ENCODE measurements at places on chromosomes 1 and 21. TPM values are rescaled to one million over a fixed set of nuclear protein-coding genes. Genes with fewer than 3 reads are reported as not detected.

DNA sequence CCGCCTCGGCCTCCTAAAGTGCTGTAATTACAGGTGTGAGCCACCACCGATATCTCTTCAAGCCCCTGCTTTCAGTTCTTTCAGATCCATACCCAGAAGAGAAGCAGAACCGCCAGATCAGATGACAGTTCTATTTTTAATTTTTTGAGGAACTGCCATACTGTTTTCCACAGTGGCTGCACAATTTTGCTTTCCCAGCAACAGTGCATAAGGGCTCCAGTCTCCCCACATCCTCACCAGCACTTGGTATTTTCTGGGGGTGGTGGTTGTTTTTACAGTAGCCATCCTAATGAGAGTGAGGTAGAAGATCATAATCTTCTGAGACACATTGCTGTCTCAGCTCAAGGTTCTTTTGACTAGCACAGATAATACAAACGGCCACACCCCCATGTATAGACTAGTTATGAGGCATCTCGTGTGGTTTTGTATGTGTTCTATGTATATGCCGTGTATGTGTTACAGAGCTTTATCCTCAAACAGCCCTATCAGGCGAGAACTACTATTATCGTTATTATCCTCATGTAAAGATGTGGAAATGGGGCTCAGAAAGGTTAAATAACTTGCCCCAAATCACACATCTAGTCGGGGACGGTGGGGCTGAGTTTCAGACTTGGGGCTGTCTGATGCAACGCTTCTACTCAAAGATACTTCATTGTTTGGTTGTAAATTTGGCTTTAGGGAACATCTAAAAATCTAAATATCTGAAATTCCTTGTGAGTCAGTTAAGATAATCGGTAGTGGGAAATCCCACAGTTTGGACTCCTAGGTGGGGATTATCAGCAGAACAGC lies 12.0 kb downstream of the FHAD1 start:
- no peak for DNase-seq

GRCh38 chr1:70874063-70874462 lies 173.6 kb downstream of the PTGER3 start:
- no peak for DNase-seq

DNA sequence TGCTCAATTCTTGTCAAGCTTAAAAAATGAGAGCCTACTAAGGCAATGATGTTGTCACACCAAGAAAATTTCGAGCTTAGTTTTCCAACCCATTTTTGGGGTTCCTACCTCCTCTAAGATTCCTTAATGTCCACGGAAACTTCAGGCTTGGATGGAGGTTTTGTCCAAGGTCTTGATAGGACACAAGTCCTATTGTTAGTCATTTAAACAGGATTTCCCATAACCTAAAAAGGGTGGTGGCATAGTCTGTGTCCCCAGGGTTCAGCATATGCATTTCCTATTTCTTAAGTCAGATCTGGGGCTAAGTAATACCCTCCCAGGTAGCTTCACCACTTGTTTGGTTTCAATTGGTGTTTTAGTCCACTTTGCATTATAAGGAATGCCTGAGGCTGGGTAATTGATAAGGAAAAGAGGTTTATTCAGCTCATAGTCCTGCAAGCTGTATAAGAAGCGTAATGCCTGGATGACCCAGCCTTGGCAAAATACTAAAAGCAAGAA lies 10.9 kb upstream of the PADI2 start:
- no peak for DNase-seq

GRCh38 chr1:114008993-114009392 lies 29.7 kb downstream of the OLFML3 start:
- no peak for DNase-seq

HSD3B1 gene
- total RNA-seq, result not detected

LRRC8B gene
- total RNA-seq, result 3.0 TPM

MLLT11 gene
- total RNA-seq, result 5.0 TPM

MRPL20 gene
- total RNA-seq, result 178 TPM

All from sigmoid colon (tissue), 7 donors.